ENCODE measurements at places on chromosomes 3 and 15.

- DNase-seq = no peak
These were observed 36.3 kb upstream of the FAM107A start for GRCh38 chr3:58613236-58614132.

GRCh38 chr3:23203708-23204330, 692 bp downstream of the UBE2E2 start:
- no peak for DNase-seq

DNA sequence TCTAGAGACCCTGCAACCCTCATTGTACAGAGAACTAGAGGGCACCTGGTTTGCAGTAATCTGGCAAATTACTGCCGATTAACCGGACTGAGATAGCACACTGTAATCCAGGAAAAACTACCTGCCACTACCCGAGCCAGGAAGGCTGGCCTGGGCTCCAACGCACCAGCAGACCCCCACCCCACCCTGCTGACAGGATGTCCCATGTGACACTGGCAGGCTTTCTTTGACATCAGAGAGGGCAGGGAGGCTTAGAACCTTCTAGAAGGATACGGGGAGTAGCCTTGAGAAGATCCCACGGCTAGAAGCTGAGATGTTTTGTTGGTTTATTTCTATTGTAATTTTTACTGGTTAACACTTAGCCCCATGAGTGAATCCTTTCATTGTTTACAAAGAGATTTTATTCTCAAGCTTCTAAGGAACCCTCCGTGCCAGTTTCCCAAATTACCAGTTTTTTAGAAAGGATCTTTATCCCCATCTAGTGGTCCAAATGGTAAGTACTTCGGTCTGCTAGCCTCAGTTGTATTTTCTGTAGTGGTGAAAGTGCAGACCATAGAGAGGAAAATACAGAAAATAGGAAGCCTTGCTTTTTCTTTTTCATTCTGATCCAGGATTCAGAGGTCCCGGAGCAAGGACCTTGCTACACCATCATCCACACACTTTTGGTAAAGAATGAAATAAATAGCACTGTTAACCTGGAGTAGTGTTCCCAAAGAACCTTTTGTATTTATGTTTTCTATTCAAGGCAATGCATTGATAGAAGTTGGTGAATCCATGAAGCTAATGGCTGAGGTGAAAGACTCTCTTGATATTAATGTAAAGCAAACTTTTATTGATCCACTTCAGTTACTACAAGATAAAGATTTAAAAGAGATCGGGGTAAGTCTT, 81.9 kb upstream of the ADAMTSL3 start:
- DNase-seq = no peak

DNA sequence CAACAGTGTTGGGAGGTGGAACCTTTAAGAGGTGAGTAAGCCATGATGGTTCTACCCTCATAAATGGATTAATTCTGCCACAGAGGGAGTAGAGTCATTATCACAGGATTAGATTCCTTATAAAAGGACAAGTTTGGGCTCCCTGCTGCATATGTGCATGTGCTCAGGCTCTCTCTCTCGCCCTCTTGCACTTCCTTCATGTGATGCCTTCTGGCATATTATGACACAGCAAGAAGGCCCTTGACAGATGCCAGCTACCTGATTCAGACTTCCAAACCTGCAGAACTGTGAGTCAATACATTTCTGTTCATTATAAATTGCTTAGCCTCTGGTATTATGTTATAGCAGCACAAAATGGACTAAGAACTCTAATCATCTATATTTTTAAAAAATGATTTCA, 205.3 kb downstream of the CTNNB1 start:
- DNase-seq = no peak

- DNase-seq = no peak
These were observed 44.9 kb downstream of the DLEC1 start for GRCh38 chr3:38083871-38084333.

DNA sequence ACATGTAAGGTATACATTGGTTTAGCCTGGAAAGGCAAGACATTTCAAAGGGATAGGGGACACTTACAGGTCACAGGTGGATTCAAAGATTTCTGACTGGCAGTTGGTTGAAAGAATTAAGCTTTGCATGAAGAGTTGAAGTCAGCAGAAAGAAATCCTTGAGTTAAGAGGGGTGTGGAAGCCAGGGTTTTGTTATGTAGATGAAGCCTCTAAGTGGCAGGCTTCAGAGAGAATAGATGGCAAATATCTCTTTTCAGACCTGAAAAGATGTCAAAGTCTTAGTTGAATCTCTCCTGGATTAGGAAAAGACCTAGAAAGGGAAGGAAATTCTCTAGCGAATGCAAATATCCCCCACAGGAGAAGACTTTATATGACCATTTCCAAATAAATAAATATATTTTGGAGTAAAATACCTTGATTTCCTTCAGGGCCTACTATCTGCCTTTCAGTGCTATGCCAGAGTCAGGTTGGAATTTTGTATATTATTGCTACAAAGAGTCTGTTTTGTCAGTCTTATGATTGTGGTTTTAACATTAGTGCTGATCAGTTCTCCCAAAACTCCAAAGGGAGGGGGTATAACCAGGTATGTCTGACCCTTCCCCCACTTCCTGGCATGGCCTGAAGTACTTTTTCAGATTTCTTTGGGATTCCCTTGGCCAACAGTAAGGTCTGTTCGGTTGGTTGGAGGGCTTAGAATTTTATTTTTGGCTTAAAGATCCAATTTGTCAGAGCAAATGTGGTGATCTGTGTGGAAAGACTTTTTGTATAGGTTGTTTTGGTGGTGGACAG, 286.4 kb downstream of the LRTM1 start:
- DNase-seq = no peak

DNA sequence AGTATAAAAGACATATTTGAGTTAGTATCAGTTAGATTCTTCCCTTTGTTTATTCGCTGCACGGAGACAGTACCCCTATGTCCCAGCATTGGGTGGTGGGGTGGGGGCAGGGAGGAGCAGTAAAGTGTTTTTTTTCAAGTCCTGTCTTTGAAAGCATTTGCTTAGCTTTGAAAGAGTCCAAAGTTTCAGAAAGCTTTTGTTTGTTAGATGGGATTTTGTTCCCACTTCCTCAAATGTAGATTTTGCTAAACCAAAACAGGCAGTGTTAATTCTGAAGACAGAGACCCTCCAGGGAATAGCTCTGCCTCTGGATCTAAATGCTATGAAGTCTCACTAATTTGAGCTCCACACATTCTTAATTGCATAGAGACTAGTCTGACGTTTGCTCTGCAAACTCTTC, 114.6 kb upstream of the KCNAB1 start:
- no peak for DNase-seq

- DNase-seq = no peak
These were observed 72.8 kb downstream of the GALK2 start for GRCh38 chr15:49242820-49243219.

GRCh38 chr3:59810606-59811005, 760.8 kb upstream of the CFAP20DC start:
- DNase-seq = no peak

DNA sequence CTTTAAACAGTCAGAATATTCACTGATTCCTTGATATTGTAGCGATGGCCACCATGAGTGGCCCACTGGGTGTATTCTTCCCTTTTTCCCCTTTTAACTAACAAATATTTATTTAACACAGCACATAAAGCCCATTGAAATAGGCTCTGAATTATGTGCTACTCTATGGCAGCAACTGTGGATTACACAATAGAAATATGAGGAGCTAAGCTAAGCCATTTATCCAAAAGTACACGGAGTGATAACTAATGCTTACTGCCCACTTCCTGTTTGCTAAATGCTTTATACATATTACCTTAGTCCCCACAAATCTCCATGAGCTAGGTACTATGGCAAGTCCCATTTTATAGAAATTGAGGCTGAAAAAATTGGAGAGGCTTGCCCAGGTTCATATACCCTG, 17.9 kb downstream of the ILDR1 start:
- DNase-seq = no peak

DNA sequence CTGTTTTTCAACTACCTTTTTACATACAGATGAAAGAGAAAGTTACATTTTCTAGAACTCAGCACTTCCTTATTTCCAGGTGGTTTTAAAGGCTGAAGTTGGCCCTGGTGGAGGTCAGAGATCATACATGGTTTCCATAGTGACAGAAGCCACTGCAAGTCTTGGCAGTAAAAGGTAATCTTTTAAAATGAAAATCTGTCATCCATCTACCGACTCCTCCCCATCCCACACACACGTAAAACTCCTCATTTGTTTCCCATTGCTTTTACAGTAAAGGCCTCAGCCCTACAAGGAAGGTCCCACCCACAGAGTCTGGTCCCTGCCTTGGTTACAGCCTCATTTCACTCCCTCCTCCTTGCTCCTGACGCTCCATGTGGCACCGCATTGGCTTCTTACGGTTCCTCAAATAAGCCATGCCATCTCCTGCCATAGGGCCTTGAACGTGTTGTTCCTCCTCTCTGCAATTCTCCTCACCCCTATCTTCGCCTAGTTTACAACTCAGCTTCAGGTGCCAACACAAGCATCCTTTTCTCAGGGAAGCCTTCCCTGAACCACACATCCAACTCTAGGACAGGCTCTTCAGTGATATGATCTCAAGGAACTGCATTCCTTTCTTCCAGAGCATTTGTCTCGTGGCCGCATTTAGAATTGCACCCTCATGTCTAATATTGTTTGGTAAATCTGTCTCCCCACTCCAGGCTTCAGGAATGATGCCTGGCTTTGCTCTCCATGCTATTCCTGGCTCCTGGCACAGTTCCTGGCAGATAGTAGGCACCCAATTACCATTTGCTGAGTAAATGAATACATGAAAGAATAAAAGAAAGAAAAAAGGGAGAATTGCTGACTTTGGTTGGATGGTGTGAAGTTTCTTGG, 2.6 kb downstream of the CYP19A1 start:
- DNase-seq = no peak

DNA sequence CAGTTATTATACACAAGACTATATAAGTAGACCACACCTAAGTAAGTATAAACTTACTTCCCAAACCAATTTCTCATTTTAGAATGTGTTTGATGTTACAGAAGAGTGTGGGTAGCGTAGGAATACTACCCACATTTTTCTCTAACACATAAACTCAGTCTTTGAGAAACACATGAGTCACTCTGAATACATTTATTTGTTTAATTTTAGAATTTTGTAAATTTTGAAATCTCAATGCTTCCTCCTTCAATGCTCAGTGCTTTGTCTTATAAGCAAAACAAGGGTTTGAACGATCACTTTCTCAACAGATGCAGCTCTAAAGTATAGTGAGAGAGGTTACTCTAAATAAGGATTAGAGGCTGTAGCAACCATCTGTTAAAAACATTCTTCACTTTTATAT, 700.8 kb downstream of the SI start:
- peak; percentile 30 for DNase-seq

GRCh38 chr3:131393051-131393450, 11.5 kb downstream of the NUDT16 start:
- no peak for DNase-seq

GRCh38 chr15:53116169-53116568, 326.0 kb upstream of the ONECUT1 start:
- DNase-seq = no peak

GRCh38 chr3:196849180-196849741, 18.5 kb upstream of the SENP5 start:
- no peak for DNase-seq

DNA sequence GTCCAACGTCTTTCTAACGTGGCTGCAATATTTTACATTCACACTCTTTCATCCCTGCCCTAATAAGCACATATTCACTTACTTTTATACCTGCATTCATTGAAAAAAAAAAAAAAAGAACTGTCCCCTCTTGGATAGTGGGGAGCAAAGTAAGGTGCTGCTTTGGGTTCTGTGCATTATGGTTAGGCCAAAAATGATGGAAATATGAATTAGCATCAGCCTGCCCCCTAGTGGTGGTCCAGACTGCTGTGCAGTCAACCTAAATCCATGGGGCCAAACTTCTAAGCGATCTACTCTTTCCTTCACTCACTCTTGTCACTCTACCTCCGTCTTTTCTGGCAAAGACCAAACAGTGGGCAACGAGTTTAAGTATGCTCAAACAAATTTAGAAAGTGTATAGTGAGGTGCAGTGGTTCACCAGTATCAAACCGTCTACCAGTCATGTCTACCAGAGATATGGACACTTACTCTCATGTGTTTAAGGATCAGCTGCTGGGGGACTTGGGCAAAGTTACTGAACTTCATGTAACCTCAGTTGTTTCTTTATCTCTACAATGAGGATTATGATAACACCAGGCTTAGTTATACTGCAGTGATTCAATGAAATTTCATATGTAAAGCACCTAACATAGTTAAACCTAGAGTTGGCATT, 61.5 kb upstream of the GRM7 start:
- DNase-seq = no peak

GRCh38 chr15:100115066-100115710, 226.6 kb downstream of the ADAMTS17 start:
- no peak for DNase-seq

- DNase-seq = no peak
These were observed 288.4 kb upstream of the LYSMD4 start for GRCh38 chr15:100021653-100022052.

DNA sequence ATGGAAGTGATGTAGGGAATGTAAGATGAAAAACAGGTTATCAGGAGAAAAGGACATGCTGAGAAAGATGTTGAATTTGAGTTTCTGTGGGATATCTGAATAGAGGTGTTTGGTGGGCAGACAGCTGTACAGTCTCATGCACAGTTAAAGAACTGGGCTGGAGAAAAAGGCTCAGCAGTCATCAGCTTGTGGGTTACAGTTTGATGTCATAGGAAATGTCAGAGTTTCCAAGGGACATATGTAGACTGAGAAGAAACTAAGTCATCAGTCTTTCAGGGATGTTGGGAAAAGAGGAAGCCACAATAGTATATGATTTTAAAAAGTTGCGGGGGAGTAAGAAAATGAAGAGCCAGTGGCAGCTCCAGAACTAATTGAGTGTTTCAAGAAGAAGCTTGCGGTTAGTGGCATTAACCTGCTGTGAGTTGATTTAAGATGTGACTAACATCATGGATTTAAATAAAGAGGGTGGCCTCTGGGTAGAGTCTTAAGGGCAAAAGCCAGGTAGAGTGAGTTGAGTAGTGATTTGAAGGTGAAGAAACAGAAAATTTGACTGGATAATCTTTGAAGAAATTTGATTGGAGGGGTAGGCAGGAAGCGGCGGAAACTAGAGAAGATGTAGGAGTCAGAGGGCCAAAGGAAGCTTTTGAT, 24.6 kb downstream of the GORASP1 start:
- DNase-seq = no peak

- no peak for DNase-seq
These were observed 252.7 kb upstream of the KCNMB2 start for GRCh38 chr3:178283561-178283960.

GRCh38 chr3:11128682-11129632, 25.3 kb upstream of the HRH1 start:
- DNase-seq = no peak

- no peak for DNase-seq
These were observed 47.2 kb upstream of the TEX55 start for GRCh38 chr3:119098619-119099222.

DNA sequence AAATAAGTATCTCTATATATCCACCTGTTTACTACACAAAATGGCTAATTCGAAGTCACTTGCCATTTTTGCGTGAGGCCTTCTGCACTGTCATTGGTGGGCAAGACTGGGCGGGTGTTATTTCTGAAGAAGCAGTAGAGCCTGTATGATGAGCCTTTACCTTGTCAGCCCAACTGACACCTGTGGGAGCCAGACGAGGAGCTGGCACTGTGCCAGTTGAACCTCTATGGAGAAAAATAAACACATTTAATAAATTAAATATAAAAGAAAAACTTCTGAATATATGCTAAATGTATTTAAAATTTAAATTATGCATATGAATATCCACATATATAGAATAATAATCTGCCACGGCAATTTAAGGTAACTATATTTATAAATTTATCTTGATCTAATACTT, 109.9 kb downstream of the SCAPER start:
- no peak for DNase-seq

GRCh38 chr3:107958146-107958545, 132.7 kb downstream of the CD47 start:
- no peak for DNase-seq

- DNase-seq = no peak
These were observed 101.0 kb downstream of the MYLK start for GRCh38 chr3:123783050-123783689.

All from DMS 273 treated with DMSO at 0.1 percent for 48 hours (cell line).